Activated CD4-positive, alpha-beta T cell treated with anti-CD3 and anti-CD28 coated beads, Interleukin-2, amount 10 ng/mL, durations not matched to agents 24 days and 14 days (primary cell): ENCODE measurements at places on chromosomes 6 and 20. TPM values are rescaled to one million over a fixed set of nuclear protein-coding genes. Genes with fewer than 3 reads are reported as not detected.

- DNase-seq = no peak
Measured at GRCh38 chr6:112946051-112946450, 598.9 kb downstream of the RFPL4B start.

- DNase-seq = no peak
Measured at GRCh38 chr6:117607511-117607910, 5.2 kb upstream of the GOPC start.

- DNase-seq = no peak
Measured at GRCh38 chr6:90157441-90157840, 139.2 kb downstream of the BACH2 start.

DNA sequence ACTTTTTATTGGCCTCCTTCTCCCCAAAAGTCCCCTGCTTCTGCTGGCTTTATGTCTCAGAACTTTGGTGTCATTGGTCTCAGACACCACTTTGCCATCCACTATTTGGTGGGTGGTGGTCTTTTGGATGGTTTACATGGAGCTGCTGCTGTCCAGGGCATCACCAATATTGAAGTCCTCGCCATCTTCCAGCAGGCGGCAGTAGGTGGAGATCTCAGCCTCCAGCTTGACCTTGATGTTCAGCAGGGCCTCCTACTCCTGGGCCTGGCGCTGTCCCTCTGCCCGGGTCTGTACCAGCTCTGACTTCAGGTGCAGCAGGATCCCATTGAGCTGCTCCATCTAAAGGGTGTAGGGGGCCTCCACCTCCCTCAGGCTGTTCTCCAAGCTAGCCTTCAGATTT, 148.4 kb upstream of the FOXA2 start:
- DNase-seq = no peak

DNA sequence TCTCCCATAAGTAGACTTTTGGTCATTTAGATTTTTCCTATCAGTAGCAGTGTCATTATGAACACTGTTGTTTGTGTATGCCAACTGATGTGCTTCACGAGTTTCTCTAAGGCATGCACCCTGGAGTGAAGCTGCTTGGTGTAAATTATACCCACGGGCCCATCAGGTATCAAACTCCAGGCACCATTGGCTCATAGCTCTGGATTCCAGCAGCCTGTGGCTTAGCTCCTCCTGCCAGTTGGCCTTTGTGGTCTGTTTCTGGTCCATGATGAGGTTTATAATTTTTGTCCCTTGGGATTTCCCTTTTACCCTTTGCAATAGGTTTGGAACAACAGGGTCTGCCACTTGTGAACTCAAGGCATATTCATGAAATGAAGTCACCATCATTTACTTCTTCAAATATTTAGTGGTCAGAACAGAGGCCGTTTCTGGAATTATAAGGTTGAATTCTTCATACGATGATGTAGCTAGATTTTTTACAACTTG, 350.5 kb downstream of the PRL start:
- DNase-seq = no peak

GRCh38 chr6:95515975-95516374, 61.4 kb upstream of the MANEA start:
- no peak for DNase-seq

- DNase-seq = no peak
Measured at GRCh38 chr6:130259557-130259956, 36.8 kb upstream of the SAMD3 start.

DNA sequence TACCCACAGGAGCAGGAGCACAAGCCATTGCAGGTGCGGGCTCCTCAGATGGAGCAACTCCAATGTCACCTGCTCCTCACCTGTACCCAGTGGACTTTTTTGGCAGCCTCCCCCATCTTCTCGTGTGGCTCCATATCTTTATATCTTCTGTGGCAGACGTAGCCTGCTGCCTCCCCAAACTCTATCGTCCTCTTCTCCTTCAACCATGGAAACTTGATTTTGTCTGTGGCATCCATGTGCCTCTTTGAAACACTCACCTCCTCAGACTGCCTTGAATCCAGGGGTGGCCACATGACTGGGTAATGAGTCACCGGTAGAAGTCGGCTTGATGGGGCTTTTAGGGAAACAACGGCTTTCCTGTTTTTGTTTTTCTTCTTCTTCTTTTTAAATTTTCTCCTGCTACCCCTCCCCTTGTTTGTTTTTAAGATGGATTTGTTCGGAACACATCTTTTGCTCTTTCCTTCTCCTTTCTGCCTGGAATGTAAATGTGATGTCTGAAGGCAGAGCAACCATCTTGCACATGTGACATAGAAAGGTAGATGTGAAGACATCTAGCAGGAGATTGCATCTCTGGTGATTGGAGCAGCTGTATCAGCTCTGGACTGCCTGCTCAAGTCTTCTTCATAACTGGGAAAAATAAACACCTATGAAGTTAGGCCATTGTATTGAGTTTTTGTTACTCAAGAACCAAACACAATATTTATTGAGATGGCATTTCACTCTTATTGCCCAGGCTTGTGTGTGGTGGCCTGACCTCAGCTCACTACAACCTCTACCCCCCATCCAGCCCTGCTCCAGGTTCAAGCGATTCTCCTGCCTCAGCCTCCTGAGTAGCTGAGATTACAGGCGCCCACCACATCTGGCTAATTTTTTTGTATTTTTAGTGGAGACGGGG, 69.9 kb upstream of the DDR1 start:
- peak; percentile 85 for DNase-seq

DNA sequence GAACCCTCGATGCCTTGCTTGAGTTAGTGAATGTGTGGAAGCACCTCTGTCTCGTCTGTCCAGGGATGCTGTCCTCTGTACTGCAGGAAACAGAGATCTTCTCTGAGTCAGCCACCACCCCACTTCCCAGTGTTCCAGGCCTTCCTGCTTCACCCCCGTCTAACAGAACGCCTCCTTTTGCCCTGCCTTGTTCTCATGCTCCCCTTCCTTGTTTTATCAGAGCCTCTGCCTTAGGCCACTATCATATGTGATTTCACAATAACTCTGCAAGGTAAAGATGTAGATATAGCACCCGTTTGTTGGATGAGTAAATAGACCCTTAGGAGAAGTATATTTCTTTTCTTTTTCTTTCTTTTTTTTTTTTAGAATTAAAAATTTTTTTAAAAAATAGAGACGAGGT, 106.7 kb upstream of the CLDN20 start:
- no peak for DNase-seq

DNA sequence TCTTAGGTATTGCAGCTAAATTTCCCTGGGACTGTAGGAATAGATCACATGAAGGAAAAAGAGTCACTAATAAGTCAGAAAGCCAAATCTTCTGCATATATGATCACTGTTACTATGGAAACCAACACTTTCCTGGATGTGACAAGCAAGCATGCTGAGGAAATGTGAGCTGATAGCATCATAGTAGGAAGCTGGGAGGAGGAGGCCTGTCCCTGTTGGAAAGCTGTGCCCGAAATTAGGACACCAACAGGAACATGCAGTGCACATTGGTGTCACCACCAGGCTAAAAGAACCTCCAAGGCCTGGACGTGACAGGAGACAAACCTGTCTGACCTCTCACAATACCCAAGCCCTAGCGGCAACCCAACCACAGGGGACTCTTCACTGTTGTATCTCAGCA, 181.9 kb upstream of the PCSK2 start:
- no peak for DNase-seq

DNA sequence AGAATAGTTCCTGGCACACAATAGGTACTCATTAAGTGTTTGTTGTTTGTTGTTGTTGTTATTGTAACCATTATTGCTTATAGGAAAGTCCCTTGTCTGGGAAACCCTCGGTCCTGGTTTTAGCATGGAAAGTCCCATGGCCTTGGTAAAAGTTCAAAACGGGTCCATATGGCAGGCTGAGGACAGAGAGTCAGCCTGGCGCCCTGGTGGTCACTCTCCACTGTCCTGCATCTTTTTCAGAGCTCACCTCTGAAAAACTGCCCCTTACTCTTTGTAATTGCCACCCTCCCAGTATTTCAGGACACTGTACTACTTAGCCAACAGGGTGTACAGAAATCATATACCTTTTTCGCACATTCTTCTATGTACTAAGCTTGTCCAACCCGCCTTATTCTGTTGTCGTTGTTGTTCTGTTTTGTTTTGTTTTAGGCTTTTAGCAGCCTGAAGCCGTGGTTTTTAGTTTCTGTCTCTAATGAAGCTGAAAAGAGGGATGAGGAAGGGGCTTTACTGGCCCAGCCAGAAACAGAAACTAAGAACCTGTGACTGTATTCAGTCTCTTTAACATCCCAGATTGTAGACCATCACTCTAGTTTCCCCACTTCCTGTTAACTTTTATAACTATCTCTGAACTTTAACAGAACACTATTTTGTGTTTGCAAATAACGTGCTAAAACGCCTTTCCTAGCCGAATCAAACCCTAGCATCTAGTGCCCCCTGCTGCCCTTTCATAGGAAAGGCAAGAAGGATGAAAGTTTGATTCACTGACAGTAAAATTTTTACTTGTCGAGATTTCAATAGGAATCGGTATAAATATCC, 7.6 kb upstream of the TMEM14A start:
- peak; percentile 86 for DNase-seq

GRCh38 chr20:23047738-23048214, 1.7 kb downstream of the THBD start:
- peak; percentile 55 for DNase-seq

DNA sequence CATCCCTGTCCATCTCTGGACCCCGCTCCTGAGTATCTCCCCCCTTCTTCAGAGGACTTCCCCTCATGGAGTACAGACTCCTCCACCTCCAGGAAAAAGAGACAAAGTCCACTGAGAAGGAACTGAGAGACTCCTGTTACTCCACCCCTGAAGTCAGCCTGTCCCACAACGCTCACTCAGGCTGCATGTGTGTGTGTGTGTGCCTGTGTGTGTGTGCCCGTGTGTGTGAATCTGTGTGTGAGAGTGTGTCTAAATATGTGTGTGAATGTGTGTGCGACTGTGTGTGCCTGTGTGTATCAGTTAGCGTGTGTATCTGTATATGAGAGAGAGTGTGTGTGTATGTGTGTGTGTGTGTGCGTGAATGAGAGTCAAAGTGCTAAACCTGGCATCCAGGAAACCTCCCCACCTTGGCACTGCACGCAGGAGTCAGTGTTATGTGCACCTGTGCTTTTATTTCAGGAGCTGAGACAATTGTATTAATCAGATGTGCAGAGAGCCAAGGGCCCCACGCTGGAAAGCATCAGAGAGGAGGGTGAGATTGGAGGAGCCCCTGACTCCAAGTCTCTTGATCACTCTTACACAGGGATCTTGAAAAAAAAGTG, 39.0 kb downstream of the HLA-A start:
- no peak for DNase-seq

DNA sequence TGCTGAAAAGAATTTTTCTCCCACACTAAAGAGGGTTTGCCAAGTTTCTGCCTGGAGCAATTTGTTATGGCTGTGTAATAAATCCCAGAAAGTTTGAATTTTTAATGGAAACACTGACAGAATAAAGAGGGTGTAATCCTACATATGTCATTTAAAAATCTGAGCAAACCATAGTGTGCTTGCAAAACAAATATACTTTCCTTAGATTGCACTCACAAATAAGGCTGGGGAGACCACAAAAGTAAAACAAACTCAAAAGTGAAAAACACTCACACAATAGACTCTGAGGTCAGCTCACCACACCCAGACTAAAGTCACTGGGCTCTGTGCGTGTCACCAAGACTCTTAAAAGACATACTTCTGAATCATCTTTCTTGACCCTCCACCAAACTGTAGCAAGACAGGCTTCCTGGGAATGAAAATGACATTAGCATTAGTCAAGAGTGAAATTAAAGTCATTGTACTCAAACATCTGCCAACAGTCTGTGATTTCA, 4.8 kb upstream of the ATXN1 start:
- peak; percentile 81 for DNase-seq

GRCh38 chr6:75381877-75382633, 97.5 kb upstream of the TMEM30A start:
- DNase-seq = no peak

DNA sequence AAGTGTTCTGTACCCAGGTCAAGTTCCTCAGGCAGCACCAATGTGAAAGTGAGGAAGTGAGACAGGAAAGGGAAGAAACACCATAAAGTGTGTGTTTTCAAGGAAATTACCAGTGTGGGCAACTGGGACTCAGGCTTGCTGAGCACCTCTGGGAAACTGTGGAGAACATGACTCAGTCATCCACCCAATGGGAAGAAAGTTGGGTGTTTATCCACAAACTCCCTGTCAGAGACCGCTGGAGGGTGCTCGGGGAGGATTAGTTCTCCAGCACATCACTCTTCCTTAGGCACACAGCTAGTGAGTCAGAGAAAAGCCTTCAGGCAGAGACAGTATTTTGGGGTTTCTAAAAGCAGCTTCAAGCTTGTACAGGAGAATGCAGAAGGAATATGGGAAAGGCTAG, 93.6 kb downstream of the PCSK2 start:
- DNase-seq = no peak

GRCh38 chr20:22560817-22561216, 23.6 kb downstream of the FOXA2 start:
- no peak for DNase-seq

Gene RFX6
- not detected in 2 replicates for total RNA-seq

Gene JPH2
- total RNA-seq = 0.05 TPM in 1 of 2 replicates, not detected in the other

Gene PRR18
- not detected in 2 replicates for total RNA-seq

Gene ULBP3
- total RNA-seq = 0.47 and 0.57 TPM in 2 replicates

Gene ADGRG6
- total RNA-seq = not detected in 2 replicates

Gene PRPF6
- total RNA-seq = 79.5 and 81.3 TPM in 2 replicates

Gene LHFPL5
- not detected in 2 replicates for total RNA-seq
